ENCODE measurements at places on chromosomes 5 and 9.

- no peak for DNase-seq
These were observed 757 bp downstream of the FXN start for GRCh38 chr9:69036309-69036708.

GRCh38 chr9:133120501-133121197 lies 391 bp downstream of the RALGDS start:
- DNase-seq = no peak

- no peak for DNase-seq
These were observed 29.7 kb upstream of the FCN1 start for GRCh38 chr9:134947265-134947955.

- no peak for DNase-seq
These were observed 118.2 kb upstream of the SLC44A1 start for GRCh38 chr9:105126226-105126625.

GRCh38 chr5:76403766-76404222 lies 709 bp downstream of the IQGAP2 start:
- no peak for DNase-seq

DNA sequence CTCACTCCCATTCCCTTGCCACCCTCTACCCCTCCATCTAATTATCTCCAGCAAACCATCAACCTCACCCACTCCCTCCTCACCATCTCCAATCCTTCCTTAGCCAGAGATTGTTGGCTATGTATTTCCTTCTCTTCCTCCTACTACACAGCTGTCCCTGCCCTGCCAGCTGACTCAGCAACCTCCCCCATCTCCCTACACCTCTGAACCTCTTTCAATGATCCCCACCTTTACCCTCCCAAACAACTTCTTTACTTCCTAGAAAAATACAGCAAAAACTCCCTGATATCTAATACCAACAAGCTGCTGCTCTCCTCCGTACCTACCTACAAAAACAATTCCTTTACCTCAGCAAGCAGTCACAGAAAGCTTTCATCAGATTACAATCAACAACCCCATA lies 37.3 kb downstream of the SPTLC1 start:
- DNase-seq = no peak

DNA sequence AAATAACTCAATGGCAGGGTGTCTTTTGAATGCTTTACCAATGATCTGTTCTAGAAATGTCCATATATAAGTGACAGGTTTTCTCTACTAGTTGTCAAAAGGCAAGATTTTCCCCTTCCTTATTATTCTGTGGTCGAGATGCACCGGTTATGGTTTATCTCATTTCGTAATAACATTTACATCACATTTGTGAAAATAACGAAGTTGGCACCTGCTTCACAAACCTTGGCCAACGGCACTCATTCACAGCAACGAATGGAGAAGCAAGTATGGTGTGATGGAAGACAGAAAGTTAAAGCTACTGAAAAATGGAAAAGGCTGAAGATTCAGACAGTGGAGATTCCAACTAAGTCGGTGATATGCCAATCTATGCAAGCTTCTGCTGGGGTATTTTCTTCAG lies 235.8 kb downstream of the KCTD16 start:
- no peak for DNase-seq

DNA sequence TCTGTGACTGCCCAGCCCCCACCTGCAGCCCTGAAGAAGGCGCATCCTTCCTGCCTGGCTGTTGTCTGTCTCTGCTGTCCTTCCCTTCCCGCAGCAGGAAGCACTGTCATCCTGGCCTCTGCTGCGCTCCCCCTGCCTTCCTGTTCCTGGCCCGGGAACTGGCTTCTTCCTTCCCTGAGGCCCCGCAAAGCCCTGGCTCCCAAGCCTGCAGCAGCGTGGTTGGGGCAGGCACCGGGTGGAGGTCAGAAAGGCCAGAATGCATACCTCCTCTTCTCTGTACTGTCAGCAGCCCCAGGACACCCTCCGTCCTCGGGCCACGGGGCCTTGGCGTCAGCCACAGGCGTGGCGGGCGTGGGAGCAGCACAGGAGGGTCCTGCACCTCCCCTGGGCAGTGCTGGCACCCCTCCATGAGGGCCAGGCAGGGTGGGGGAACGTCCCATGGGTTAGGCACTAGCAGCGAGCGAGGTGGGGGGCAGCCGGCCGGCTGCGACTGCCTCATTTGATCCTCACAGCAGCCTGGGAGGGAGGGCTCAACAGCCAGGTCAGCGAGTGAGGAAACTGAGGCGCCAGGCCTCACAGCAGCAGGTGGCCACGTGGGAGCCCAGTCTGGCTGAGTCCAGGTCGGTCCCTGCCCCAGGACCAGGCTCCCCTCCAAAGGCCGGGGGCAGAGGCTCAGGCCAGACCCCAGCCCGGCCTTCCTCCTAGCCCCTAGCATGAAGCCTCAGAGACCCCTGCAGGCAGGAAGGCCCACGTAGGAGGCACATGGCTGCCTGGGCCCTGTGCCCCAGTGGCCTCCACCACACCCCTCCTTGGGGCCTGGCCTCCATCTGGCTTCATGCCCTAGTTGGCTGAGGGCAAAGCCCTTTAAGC lies 9.4 kb downstream of the FLT4 start:
- no peak for DNase-seq

- no peak for DNase-seq
These were observed 402.3 kb upstream of the ADAMTSL1 start for GRCh38 chr9:18071651-18072060.
